ENCODE measurements at places on chromosomes 6 and 20.

DNA sequence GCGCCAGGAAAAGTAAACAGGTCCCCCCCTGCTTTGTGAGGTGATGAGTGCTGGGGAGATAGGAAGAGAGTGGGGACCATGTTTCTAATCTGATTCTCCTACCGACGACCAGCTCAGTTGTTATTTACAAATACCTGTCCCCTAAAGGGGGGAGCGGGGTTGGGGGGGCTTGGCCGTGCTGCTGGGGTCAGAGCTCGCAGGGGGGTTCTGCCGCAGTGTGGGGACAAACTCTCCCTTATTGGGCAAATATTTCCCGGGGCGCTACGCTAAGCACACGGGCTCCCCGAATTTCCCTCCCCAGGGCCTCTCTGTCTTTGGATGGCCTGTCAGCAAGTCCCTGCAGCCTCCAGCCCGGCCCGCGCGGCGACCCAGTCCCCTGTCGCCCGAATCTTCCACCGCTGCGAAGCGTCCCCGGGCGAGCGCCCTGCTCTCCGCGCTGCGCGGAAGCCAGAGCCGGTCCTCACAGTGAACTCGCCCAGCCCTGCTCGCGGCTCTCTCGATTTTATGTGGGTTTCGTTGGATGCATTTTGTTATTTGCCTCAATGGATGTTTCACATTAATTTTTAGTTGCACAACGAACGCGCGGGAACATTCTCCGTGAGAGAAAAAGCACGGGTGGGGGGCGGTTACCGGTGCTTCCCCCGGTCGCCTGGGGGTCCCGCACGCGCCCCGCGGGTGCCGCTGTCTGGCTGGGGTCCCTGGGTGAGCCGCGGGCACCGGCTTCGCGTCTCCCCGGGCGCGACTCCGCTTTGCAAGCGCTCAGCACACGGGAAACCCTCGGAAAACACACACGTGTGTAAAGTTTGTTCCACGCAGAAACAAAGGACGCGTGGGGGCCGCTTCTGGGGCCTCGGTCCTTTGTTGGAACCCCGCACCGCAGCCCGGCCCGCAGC is 1.5 kb upstream of the STX16 start:
- peak; percentile 69 for DNase-seq

DNA sequence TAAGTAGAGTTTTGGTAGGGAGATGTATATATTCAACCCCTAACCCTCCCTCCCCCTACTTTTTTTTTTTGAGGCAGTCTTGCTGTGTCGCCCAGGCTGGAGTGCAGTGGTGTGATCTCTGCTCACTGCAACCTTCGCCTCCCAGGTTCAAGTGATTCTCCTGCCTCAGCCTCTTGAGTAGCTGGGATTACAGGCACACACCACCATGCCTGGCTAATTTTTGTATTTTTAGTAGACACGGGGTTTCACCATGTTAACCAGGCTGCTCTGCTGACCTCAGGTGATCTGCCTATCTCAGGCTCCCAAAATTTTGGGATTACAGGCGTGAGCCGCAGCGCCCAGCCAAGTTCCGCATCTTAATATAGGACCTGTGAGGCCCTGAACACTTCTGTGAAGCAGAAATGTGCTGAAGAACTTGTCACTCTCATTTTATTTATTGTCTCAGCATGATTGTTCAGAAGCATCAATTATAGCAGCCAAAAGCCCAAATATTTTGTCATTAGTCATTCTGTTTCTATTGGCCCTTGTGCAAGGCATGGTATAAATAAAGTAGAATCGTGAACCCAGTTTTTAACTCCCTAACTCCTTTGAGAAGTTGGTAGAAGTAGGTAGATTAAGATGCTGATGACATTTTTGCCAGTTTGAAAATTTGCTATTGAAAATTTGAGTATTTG is 19.4 kb downstream of the DSTN start:
- no peak for DNase-seq

DNA sequence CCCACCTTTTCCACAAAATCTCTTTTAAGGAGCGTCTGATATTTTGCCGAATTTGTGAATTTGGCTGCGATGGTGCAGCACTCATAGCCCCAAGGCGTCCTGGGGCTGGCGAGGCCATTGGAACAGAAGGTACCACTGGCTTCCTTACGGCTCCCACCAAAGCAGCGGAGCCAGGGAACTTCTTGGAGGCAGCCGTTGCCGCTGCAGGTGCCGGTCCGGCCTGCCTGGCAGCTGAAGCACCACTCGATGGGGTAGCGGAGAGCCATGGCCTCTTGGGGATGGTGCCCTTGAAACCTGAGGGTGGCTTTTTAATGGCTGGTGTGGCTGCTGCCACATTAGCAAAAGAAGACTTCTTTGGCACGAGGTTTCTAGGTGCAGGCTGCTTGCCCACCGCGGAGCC is 29.8 kb downstream of the DIDO1 start:
- no peak for DNase-seq

- DNase-seq = no peak
Measured at GRCh38 chr20:6418732-6419131, 295.9 kb upstream of the FERMT1 start.

DNA sequence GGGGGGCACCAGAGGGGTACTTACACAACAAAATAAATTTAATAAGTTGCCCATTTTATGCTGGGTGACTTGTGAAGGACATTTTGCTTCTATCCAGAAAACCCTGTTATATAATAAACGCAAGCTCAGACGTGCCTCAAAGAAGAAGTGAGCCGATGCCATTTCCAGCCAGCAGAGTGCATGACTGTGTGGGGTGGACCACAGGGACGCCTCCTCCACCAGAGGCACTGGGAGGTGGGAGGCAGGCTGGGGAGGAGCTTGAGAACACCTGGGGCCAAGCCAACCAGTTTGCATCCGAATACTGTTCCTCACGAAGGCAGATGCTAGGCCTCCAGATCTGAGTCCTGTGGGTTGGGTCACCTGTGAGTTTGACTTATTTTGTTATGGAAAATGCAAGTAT is 363.8 kb downstream of the RNGTT start:
- no peak for DNase-seq

DNA sequence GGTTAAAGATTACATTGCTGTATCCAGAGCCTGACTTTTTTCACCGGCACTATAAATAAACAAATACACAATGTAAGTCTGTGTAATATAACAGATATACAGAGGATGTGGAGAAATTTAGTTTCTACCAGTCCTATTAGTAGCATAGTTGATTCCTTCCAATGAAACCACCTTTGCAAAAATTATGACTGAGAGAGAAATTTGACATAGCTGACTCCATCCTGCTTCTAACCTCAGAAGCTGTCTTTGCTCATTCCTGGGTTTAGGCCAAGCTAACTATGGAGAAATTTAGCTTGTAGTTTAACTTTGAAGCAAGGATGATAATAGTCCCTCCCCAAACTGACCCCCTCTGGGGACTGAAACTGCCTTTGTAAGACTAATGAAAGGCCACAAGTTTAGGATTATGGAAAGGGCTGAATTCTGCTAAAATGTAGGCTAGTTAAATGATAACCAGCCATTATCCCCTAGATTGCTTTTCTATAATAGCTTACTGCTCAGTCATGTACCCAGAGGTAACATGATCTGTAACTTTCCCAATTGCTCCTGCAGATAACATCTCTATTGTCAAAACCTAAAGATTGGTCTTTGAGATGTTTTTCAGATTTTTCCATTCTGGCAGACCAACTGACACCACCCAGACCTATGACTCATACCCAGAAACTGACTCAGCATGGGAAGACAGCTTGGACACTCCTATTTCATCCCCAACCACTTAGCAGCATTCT is 172.8 kb upstream of the ARG1 start:
- no peak for DNase-seq

GRCh38 chr6:167020206-167020605 is 21.0 kb downstream of the CEP43 start:
- DNase-seq = no peak

- no peak for DNase-seq
Measured at GRCh38 chr6:88220493-88220892, 54.3 kb upstream of the CNR1 start.

DNA sequence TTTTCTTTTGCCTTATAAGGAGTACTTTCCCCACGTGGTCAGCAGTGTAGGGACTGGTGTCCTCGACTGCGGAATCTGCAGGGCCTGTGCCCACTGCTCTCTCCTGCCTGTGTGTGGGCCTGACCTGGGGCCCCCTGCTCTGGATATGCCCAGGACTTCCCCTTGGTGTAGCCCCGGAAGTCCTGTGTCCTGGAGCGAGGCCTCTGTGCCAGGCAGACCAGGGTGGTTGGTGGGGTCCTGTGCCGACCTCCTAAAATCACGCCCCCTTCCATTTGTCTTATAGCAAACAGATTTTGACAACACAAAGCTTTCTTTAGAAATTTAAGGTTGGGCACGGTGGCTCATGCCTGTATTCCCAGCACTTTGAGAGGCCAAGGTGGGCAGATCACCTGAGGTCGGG is 64.2 kb downstream of the DLL1 start:
- no peak for DNase-seq

GRCh38 chr20:57208198-57208597 is 58.2 kb downstream of the BMP7 start:
- no peak for DNase-seq

DNA sequence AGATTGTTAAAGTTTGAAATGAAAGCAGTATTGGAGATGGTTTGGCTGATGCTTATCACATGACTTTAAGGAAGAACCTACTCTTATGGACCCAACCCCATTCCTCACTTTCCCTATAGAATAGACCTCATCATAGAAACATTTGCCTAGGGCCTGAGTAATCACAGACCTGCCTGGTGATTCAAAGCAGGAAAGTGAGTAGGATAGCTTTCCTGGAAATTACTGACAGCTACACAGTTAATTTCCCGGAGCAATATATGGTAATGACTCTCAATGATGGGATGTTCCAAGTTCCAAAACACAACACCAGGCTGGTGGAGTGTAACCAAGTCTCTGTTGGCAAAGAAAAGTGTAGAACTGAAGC is 233.8 kb downstream of the SIM1 start:
- no peak for DNase-seq
